ENCODE measurements at places on chromosomes 11 and 22. TPM values are rescaled to one million over a fixed set of nuclear protein-coding genes. Genes with fewer than 3 reads are reported as not detected.

GRCh38 chr11:117849781-117850414 is 25.4 kb upstream of the FXYD2 start:
- peaks cover 26% of the 10 kb centered on the region for H3K27me3 ChIP-seq
- H3K4me1 ChIP-seq: peaks cover 8% of the 10 kb centered on the region
- DNase-seq: no peak
- no peak overlapping the region for H3K27ac ChIP-seq
- no peak overlapping the region for H3K4me3 ChIP-seq
- H3K36me3 ChIP-seq: peaks cover 8% of the 10 kb centered on the region

- no peaks in the 10 kb centered on the region for H3K36me3 ChIP-seq
- DNase-seq: no peak
- H3K27me3 ChIP-seq: no peaks in the 10 kb centered on the region
- no peak overlapping the region for H3K4me3 ChIP-seq
- H3K4me1 ChIP-seq: no peaks in the 10 kb centered on the region
These were observed 17.3 kb downstream of the TRPM5 start for GRCh38 chr11:2426826-2427521.

The C11orf97 gene
- total RNA-seq: not detected

GRCh38 chr11:68402355-68403031 is 58.1 kb upstream of the PPP6R3 start:
- no peaks in the 10 kb centered on the region for H3K4me1 ChIP-seq
- no peak for DNase-seq
- H3K27me3 ChIP-seq: no peaks in the 10 kb centered on the region
- H3K27ac ChIP-seq: no peak overlapping the region

The A4GALT gene
- total RNA-seq: 0.63 TPM

DNA sequence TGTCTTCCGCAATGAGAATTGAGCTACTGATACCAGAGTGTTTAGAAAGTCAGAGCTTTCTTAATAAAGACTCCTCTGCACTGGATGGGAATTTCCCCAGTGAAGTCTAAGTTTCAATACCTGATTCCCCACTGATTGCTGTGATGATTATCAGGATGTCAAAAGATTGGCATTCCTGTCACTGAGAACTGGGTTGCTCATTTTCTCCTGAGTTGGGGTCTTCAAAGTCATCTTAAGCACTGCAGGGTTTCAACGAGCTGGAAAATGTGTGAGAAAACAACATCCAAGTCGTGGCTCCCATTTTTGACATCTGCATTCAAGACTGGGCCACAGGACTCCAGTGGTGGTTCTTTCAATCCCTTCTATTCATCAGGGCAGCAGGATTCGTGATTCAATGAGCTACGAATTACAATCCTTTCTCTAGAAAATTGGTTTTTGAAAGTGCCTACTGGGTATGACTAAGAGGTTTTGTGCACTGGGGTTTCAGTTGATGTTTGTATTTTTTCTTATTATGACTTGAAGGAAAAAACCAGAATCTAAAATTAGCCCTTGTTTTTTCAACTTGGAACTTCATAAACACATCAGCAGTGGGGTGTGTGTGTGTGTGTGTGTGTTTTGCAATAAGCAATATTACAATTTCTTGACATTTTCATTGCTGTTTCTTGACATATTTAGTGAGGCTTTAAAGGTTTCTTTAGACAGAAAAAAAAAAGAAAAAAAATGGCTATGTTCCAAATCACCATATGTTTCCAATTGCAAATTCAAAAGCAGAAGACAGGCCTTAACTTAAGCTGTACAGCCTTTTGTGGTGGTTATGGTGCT is 233.0 kb downstream of the FAM76B start:
- no peak for DNase-seq
- peaks cover 2% of the 10 kb centered on the region for H3K36me3 ChIP-seq
- no peak overlapping the region for H3K4me3 ChIP-seq
- peaks cover 4% of the 10 kb centered on the region for H3K27me3 ChIP-seq

The HSPB2 gene
- not detected for total RNA-seq

DNA sequence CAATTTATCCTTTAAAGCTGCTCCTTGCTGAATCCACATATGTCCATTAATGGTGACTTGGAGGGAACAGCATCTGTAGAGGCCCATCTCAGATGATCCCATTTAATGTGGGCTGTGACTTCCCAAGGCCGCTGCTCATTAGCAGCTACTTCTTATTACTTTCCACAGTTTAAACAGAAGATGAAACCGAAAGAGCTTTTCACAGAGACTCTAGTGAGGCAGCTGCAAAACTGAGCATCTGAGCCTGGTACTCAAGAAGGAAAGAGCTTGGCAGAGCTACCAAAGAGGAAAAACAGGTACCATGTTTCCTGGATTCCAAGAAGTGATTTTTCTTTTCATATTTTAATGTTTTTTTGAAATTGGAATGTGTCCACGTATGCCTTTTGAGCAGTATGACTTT is 110.5 kb upstream of the NARS2 start:
- peaks cover 4% of the 10 kb centered on the region for H3K27me3 ChIP-seq
- no peaks in the 10 kb centered on the region for H3K4me1 ChIP-seq
- no peak overlapping the region for H3K27ac ChIP-seq
- H3K4me3 ChIP-seq: no peak overlapping the region

DNA sequence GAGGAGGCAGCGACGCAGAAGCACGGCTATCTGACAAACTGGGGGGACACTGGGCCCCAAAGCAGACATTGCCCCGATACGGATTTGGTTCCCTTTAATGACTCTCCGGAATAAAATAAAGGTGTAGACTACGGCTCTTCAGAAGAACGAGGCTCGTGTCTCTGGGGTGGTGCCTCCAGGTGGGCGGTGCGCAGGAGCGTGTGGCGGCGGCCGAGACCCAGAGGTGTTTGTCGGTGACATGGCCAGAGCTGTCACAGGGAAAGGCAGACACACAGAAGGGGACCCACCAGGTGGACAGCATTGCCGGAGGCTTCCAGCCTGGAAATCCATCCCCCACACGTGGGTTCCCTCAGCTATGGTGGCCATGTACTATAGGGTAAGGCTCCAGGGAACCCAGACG is 366.0 kb downstream of the BRD1 start:
- DNase-seq: no peak
- no peaks in the 10 kb centered on the region for H3K27me3 ChIP-seq
- H3K4me3 ChIP-seq: no peak overlapping the region
- H3K36me3 ChIP-seq: no peaks in the 10 kb centered on the region
- no peaks in the 10 kb centered on the region for H3K4me1 ChIP-seq
- no peak overlapping the region for H3K27ac ChIP-seq

GRCh38 chr22:36463783-36464184 is 17.7 kb downstream of the TXN2 start:
- no peaks in the 10 kb centered on the region for H3K27me3 ChIP-seq
- H3K27ac ChIP-seq: no peak overlapping the region
- DNase-seq: no peak
- peaks cover 11% of the 10 kb centered on the region for H3K36me3 ChIP-seq
- H3K4me3 ChIP-seq: no peak overlapping the region

DNA sequence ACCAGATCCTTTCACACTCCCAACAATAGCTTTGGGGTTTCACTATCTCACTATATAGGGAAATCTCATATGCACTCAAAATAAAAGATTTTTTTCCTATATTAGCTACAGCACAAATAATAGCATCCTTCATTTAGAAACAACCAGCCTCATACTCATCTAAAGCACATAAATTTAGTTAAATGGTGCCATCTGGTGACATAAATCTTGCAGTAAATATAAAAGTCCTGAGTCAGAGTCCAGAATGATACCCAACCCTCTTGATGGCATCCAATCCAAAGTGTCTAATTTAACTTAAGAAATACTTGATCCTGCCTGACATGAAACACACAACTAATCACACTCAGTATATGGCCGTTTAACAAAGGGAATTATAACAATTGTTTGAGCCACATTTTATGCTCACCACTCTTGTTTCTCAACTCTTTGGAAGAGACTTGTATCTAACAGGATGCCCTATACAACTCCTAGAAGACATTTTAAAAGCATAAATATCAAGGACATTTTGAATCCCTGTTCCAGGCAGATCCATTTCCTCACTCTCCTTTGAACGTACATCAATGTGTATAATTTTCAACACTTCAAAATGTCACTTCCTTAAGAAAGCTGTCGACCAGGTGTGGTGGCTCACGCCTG is 36.2 kb downstream of the DLG2 start:
- H3K27ac ChIP-seq: no peak overlapping the region
- H3K36me3 ChIP-seq: peaks cover 4% of the 10 kb centered on the region
- no peaks in the 10 kb centered on the region for H3K4me1 ChIP-seq
- DNase-seq: no peak
- H3K4me3 ChIP-seq: no peak overlapping the region

The HTR3B gene
- not detected for total RNA-seq

DNA sequence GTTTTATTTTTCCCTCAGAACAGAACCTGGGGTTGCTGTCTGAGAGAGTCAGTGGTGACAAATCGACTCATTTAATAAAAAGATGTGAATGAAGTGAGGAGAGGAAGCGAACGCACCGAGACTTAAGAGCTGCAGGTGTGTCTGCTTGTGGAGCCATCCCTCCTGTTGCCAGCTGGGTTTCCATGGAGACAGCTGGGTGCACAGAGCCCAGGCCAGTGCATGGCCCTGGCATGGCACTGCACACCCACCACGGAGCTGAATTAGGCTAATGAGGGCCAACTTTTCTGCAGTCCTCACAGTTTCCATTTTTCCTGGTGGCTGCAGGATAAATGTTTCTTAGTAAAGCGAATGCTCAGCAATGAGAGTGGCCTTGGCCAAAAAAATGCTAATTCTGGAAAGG is 750.2 kb downstream of the OPCML start:
- no peaks in the 10 kb centered on the region for H3K27me3 ChIP-seq
- no peaks in the 10 kb centered on the region for H3K36me3 ChIP-seq

The SLC22A12 gene
- total RNA-seq: not detected

The ABTB2 gene
- total RNA-seq: 2.3 TPM

DNA sequence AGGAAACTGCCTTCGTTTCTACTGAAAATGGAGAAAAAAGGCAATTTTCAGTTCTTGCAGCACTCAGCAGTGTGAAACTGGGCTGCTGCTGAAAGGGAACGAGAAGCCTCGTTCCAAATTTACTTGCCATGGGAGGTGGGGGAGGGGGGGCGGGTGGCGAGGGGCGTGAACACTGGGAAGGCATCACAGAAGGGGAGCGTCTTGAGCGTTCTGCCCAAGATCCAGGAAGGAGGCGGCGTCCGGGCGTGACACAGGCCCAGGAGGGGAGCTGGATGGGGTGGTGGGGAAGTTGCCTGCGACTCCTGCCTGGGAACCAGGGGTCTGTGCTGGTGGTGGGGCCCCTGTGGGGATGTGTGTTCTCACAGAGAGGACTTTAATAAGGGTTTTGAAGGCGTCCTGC is 213.5 kb downstream of the CTTN start:
- no peaks in the 10 kb centered on the region for H3K36me3 ChIP-seq
- H3K27ac ChIP-seq: no peak overlapping the region
- no peak overlapping the region for H3K4me3 ChIP-seq
- H3K27me3 ChIP-seq: no peaks in the 10 kb centered on the region

The IGF2 gene
- total RNA-seq: 0.70 TPM

GRCh38 chr11:79059141-79059540 is 381.7 kb downstream of the TENM4 start:
- no peaks in the 10 kb centered on the region for H3K27me3 ChIP-seq
- no peak overlapping the region for H3K4me3 ChIP-seq
- no peak overlapping the region for H3K27ac ChIP-seq
- H3K36me3 ChIP-seq: no peaks in the 10 kb centered on the region

The IFITM1 gene
- 1,010 TPM for total RNA-seq

DNA sequence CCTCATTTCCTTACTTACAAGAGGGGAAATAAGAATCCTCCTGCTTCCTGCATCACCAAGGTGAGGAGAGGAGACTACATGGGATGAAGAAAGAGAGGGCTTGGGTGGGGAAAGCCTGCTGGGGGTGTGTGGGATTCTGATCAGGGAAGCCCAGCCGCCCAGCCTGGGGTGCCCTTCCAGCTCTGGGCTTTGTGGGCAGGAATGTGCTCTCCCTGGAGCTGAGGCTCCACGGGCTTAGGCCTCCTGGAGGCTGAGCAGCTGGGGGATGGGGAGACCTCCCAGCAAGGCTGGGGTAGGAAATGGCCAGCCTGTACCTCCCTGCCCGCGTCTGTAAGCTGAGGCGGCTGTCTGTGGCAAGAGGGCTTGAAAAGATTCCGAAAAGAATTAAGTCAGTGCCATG is 206.1 kb downstream of the GRIK4 start:
- H3K27ac ChIP-seq: no peak overlapping the region
- no peak for DNase-seq
- peaks cover 2% of the 10 kb centered on the region for H3K4me1 ChIP-seq
- peaks cover 11% of the 10 kb centered on the region for H3K27me3 ChIP-seq

The MPPED1 gene
- not detected for total RNA-seq

GRCh38 chr11:86896441-86896841 is 58.8 kb downstream of the FZD4 start:
- H3K36me3 ChIP-seq: no peaks in the 10 kb centered on the region
- H3K4me1 ChIP-seq: no peaks in the 10 kb centered on the region
- H3K27ac ChIP-seq: no peak overlapping the region
- H3K27me3 ChIP-seq: peaks cover 16% of the 10 kb centered on the region

The PANX2 gene
- 0.88 TPM for total RNA-seq

GRCh38 chr11:117458275-117459122 is 130.8 kb downstream of the CEP164 start:
- peaks cover 2% of the 10 kb centered on the region for H3K27me3 ChIP-seq
- H3K36me3 ChIP-seq: peaks cover 2% of the 10 kb centered on the region
- no peak for DNase-seq
- H3K27ac ChIP-seq: no peak overlapping the region
- peaks cover 17% of the 10 kb centered on the region for H3K4me1 ChIP-seq

- H3K27ac ChIP-seq: no peak overlapping the region
- no peaks in the 10 kb centered on the region for H3K36me3 ChIP-seq
- H3K4me1 ChIP-seq: peaks cover 27% of the 10 kb centered on the region
- H3K27me3 ChIP-seq: peaks cover 39% of the 10 kb centered on the region
- DNase-seq: no peak
These were observed 6.0 kb downstream of the SPTBN2 start for GRCh38 chr11:66722745-66723651.

The CCDC116 gene
- 0.33 TPM for total RNA-seq

DNA sequence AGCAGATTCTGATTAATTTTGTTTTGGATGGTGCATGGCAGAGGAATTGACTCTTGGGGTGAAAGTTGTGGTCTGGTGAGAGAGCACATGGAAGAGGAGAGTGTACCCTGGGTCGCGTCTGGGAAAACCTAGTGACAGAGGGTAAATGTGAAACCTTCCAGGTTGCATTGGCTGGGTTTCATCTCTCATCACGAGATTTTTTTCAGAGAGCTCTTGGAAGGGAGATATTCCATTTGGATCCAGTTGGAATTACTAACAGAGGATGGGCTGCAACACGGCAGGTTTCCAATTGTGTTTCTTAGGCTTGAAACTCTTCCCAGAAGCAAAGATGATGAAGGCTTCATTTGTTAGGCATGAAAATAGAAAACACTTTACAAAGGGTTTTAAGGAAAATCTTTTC is 109.7 kb upstream of the MTMR2 start:
- H3K4me3 ChIP-seq: no peak overlapping the region
- no peaks in the 10 kb centered on the region for H3K27me3 ChIP-seq
- no peaks in the 10 kb centered on the region for H3K4me1 ChIP-seq

DNA sequence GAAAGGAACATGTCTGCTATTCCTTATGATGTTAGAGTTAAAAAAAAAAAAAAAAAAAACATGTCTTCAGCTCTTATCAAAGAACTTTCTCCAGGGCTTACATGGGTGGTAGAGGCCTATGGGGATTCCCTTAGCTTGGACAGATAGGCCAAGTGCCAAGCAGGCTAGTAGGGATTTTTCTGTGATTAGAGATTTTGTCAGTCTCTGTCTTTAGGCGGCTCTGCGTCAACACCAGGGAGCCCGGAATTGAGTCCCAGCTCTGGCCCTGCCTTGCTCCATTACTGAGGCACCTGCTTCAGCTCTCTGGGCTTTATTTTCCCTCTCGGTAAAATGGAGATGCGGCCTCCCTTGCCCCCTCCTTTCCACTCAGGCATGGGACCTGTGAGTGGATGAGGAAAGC is 13.1 kb downstream of the CRY2 start:
- no peak for DNase-seq
- H3K4me3 ChIP-seq: no peak overlapping the region
- no peaks in the 10 kb centered on the region for H3K27me3 ChIP-seq
- H3K27ac ChIP-seq: no peak overlapping the region
